ENCODE measurements at places on chromosomes 7 and 10. TPM values are rescaled to one million over a fixed set of nuclear protein-coding genes. Genes with fewer than 3 reads are reported as not detected.

VSTM2A gene
- total RNA-seq: 24.1 TPM

CD36 gene
- total RNA-seq: 1.7 TPM

ANKRD7 gene
- total RNA-seq: not detected

OR6B1 gene
- total RNA-seq: not detected

AOAH gene
- not detected for total RNA-seq

WASHC2A gene
- total RNA-seq: 58.5 TPM

CAV2 gene
- 1.7 TPM for total RNA-seq

HTR7 gene
- total RNA-seq: 13.3 TPM

ALOX5 gene
- total RNA-seq: 8.4 TPM

PLAU gene
- total RNA-seq: 0.59 TPM

CPXM2 gene
- total RNA-seq: not detected

OR9A2 gene
- total RNA-seq: not detected

PRR15 gene
- not detected for total RNA-seq

DYNC1I1 gene
- total RNA-seq: 11.0 TPM

MDFIC gene
- total RNA-seq: 0.10 TPM

HKDC1 gene
- not detected for total RNA-seq

EPHA1 gene
- total RNA-seq: 4.7 TPM

PON2 gene
- 55.7 TPM for total RNA-seq

EGFR gene
- total RNA-seq: 12.8 TPM

GNAT3 gene
- total RNA-seq: 2.0 TPM

DNTT gene
- total RNA-seq: not detected

HOXA1 gene
- total RNA-seq: not detected

ACTL6B gene
- total RNA-seq: 95.2 TPM

Data from glutamatergic neuron (in vitro differentiated cells).